ENCODE measurements at places on chromosomes 7 and 10.

- DNase-seq, result no peak
These were observed 95.0 kb upstream of the SLC26A5 start for GRCh38 chr7:103541026-103541425.

DNA sequence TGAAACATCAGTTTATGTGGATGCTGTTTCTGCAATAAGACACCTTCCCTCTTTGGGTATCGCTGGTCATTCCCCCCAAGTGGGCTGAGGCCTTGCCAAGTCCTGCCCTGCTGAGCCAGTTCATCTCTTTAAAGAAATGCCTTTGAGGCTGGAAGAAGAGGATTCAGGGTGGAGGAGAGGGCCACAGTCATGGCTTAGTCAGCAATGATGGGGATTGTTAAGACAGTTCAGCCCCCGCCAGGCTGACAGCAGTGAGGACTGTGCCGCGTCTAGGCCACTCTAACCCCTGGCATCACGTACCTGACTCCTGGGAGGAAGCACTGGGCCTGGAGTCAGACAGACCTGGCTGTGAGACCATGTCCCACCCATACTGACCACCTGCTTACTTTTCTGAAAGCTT, 48.3 kb downstream of the PNLIPRP2 start:
- DNase-seq, result no peak

GRCh38 chr10:47059606-47060311, 148.5 kb downstream of the PTPN20 start:
- DNase-seq, result no peak

- no peak for DNase-seq
These were observed 1.8 kb downstream of the ARMC10 start for GRCh38 chr7:103076764-103077163.

DNA sequence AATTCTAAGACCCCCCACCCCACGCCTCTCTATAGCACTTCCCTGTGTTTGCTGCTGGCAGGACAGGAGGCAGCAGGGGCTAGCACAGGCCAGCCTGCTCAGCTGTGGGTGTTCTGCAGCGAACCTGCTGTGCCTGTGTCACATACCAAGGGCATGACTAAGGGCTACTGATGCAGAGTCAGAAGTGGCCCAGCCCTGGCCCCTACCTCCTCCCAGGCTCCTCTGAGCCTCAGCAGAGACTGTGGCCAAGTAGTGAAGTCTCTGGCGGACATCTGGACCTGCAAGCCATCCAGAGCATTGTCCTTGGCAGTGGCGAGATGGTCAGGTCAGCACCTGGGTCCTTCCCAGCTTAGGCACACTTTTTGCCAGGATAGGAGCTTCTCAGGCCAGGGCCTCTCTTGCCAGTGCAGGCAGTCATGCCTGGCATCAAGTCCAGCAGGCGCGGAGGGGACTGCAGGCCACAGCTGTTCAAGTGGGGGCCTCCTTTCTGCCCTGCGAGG, 116.3 kb upstream of the RET start:
- DNase-seq, result no peak

Data from stimulated activated CD8-positive, alpha-beta memory T cell treated with anti-CD3 and anti-CD28 coated beads, Interleukin-7, amount 100 ng/mL, for 1 hour (primary cell).